ENCODE measurements at places on chromosomes 11 and 22.

GRCh38 chr11:99271527-99271926 lies 250.8 kb downstream of the CNTN5 start:
- no peak for DNase-seq

DNA sequence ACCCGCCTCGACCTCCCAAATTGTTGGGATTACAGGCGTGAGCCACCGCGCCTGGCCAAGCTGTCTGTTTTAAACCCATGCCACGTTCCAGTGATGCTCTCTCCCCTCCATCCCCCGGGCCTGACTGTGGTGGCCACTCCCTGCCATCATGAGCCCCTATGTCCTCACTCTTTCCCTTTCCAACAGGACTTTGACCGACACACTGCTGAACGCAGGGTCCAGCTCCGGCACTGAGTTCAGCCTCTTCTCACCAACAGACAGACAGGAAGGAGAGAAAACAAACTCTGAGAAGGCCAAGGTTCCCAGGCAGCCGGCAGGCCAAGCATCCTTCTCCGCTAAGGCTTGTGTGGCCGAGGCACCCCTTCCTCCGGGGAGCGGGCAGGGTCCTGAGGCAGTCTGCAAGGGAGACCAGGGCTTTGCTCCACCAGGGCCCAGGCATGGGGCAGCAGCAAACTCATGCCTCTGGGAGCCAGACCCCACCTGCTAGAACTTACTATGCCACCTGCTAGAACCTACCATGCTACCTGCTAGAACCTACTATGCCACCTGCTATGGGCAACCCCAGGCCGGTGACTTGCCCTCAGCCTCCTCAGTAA lies 152.7 kb downstream of the CRYBB2 start:
- no peak for DNase-seq

- DNase-seq: peak; percentile 29
These were observed 4.7 kb upstream of the RANBP1 start for GRCh38 chr22:20111045-20111688.

DNA sequence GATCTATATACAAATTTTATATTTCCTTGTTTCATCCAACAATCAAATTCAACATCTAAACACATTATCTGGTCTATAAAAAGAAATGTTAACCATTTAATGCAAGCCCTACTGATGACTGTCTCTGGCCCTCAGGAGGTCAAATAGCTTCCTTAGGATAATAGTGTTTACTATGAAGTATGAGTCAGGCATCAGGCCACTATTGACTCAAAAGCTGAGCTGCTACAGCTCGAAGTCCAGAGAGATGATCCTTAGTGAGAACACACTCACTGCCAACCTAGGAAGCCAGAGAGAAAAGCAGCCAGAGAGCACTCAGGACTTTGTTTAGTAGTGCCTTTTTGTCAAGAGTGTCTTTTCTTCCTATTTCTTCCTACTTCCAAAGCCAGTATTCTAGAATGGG lies 171.8 kb downstream of the SOX6 start:
- DNase-seq: peak; percentile 44

DNA sequence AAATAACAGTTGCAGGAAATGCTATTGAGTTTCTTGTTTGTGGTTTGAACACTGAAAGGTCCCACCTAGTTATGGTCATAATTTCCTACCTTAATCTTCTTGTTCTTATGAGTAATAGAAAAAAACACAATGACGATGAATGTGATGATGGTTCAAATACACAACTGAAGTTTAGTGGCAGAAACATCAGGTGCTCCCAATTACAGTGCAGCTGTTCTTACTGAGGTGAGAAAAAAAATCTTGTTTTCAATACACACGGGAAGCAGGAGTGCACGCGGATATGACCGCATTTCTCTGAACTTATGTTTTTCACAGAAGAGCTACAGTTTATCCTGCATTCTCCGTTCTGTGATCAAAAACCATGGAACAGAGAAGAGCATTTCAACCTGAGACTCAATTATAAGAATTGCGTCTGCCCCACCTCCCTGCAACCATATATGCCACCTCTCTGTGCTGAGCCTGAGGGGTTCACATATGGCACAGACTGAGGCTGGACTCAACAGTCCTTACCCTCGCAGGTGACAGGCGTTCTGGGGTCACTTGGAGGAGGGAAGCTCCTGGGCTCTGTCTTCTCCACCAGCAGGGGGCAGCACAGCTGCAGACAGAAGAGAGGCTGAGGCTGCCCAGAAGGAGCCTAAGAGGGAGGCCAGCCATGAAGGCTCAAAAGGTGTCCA lies 99.7 kb upstream of the IGLL5 start:
- peak; percentile 56 for DNase-seq

GRCh38 chr22:38953577-38954413 lies 3.6 kb upstream of the APOBEC3A start:
- DNase-seq: no peak

- peak; percentile 30 for DNase-seq
These were observed 472.9 kb downstream of the SOX6 start for GRCh38 chr11:15883455-15883920.
